NCI-H774 (cell line): ENCODE measurements at places on chromosomes 16 and 17.

DNA sequence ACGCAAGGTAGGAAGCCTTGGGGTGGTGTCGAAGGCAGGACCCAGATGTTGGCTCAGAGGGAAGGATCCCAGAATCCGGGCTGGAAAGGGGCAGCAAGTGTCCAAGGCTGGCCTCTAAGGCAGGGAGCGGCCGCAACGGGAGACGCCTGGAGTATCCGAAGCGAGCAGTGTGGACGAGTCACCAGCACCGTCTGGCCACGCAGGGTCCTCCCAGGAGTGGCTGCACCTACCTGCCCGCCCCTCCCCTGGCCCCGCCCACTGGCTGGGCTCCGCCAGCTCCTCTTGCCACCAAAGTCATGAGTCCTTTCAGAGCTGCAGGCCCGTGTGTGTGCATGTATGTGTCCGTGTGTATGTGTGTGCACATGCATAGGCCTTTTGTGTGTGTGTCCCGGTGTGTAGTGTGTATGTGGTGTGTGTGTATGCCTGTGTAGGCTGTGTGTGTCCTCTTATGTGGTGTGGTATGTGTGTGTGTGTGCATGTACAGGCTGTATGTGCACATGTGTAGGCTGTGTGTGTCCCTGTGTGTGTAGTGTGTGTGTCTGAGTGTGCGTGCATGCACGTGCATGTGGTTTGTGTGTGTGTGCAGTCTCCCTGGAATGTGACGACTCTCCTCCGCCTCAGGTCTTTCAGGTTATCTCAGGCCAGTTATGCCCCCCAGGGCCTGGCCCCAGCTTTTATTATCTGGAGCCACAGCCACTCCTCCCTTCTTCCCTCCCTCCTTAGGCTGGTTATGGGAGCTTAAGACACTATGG lies at the start of gene PRSS8:
PRSS8 (minus strand) TSS at position 193 of the 752 bp plus-strand sequence. CDS start 229 bp downstream, outside the sequence.
- peak; percentile 28 for DNase-seq

DNA sequence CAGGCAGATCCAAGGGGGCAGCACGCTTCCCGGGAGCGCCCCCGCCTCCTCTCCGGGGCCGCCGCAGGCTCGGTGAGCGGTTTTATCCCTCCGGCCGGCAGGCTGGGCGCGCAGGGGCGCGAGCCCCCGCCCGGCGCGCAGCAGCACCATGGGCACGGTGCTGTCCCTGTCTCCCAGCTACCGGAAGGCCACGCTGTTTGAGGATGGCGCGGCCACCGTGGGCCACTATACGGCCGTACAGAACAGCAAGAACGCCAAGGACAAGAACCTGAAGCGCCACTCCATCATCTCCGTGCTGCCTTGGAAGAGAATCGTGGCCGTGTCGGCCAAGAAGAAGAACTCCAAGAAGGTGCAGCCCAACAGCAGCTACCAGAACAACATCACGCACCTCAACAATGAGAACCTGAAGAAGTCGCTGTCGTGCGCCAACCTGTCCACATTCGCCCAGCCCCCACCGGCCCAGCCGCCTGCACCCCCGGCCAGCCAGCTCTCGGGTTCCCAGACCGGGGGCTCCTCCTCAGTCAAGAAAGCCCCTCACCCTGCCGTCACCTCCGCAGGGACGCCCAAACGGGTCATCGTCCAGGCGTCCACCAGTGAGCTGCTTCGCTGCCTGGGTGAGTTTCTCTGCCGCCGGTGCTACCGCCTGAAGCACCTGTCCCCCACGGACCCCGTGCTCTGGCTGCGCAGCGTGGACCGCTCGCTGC lies 832 bp downstream of the CDK5R1 start:
- no peak for DNase-seq

GRCh38 chr17:7423679-7424078 lies 1.7 kb upstream of the SPEM2 start:
- no peak for DNase-seq

DNA sequence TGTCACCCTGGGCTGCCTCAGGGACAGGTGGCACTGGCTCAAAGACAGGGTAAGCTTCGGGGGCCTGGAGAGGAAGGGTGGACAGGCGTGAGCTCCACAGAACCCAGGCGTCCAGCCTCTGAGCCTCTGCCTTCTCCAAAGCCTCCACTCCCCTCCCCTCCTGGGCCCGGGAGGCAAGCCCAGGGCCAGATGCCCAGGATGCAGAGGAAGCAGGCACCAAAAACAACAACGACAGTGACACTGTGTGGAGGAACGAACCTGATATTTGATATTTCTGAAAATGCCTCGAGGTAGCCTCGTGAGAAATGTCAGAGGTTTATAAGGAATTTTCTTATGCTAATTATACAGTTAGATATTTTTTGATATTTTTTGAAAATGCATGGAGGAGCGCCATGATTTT lies 6.0 kb downstream of the BCL7C start:
- no peak for DNase-seq

DNA sequence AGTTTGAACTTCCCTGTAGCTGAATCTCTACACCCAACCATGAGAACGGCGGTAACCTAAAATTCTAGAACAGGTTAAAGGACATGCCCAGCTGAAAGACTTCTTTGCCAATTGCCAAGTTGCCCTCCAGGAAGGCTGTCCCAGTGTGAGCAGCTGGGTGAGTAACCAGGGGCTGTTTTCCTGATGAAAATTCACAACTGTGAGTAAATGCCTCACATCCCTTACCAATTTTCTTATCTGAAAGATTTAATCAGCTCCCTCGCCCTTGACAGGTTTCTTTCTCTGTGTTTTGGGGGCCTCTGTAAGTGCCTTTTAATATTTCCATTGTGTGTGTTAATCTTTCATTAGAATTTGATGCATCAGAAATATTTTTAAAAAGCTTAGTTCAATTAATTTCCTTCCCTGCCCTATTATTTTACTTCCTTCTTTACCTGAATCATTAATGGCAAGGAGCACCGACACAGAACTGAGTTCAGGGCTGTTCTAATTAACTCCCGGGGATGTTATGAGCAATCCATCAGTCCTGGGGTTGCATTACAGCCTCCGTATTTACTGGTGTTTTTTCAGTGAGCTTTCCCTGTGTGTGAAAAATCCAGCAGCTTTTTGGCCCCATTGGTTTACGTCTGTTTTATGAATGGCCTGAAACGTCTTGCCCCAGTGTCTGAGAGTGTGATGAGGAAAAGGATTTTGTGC lies 152.9 kb downstream of the CLEC16A start:
- DNase-seq = no peak
